ENCODE measurements at places on chromosomes 13 and 19.

- DNase-seq = no peak
Observed at GRCh38 chr19:11399667-11400066, 15.6 kb upstream of the EPOR start.

- DNase-seq = no peak
Observed at GRCh38 chr19:11458236-11458900, 22.5 kb downstream of the ELAVL3 start.

GRCh38 chr19:3316132-3316648, 50.2 kb upstream of the NFIC start:
- DNase-seq = no peak

- no peak for DNase-seq
Observed at GRCh38 chr13:50732712-50733111, 110.8 kb downstream of the DLEU7 start.

- DNase-seq = no peak
Observed at GRCh38 chr13:73850104-73850873, 283.9 kb downstream of the KLF12 start.

GRCh38 chr19:45814166-45814780, 835 bp downstream of the RSPH6A start:
- no peak for DNase-seq

GRCh38 chr13:80436571-80437169, 95.7 kb upstream of the SPRY2 start:
- no peak for DNase-seq

GRCh38 chr13:42631181-42631580, 57.2 kb downstream of the TNFSF11 start:
- DNase-seq = no peak

GRCh38 chr19:45952686-45953505, 20.8 kb downstream of the NOVA2 start:
- peak; percentile 20 for DNase-seq

- no peak for DNase-seq
Observed at GRCh38 chr19:39768786-39769185, 9.9 kb upstream of the LEUTX start.

DNA sequence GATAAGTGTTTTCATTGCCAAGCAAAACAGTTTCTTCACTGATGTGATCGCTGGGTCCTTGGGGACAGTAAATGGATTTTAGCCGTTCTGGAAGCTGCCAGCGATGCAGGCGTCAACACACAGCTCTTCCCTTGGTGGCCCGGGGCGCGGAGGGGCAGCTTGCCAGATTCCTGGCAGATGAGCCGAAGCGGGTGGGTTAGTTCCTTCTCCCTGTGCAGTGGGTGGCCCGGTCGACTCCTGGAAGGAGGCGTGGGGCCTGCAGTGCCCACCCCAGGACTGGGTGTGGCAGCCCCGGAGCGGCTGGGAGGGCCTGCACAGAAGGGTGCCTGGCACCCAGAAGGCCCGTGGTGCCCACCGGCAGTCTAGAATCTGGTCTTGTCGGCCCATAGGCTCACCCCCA, 69.0 kb downstream of the KDM4B start:
- no peak for DNase-seq

GRCh38 chr13:52348071-52348470, 57.9 kb downstream of the THSD1 start:
- DNase-seq = no peak

- DNase-seq = no peak
Observed at GRCh38 chr13:113378825-113379224, 14.9 kb upstream of the GRTP1 start.

DNA sequence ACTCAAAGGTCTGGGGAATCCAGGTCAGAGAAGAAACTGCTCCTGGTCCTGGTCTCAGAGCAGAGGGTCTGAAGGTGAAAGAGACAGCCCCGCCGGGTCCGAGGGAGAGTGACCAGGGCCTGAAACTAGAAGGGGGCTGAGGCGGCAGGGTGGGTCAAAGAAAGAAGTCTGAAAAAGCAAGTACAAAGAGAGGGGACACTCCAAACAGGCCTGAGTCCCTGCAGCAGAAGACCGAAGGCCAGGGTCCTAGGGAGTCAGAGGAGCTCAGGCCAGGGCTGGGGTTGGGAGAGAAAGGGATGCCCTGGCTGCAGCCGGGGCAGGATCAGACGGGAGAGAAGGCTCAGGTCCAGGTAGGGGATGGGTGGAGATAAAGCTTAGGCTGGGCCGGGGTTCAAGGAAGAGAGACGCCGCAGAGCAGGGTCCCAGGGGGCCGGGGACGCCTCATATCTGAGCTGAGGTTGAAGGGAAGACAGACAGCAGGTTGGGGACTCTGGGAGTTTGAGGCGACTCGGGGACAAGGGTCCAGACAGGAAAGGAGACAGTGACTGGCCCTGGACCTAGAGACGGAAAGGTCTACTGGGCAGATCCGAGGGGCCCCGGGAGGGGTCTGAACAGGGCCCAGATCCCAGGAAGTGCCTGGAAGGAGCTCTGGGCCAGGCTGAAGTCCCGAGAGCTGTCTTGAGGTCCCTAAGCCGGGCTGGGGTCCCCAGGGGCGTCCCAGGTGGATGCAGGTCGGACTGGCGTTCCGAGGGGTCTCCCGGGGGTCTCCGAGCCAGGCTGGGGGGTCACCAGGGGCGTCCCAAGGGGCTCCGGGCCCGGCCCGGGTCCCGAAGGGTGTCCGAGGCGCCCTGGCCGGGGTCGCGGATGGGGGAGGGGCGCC, 795 bp downstream of the MLLT1 start:
- no peak for DNase-seq

- no peak for DNase-seq
Observed at GRCh38 chr19:29256516-29256915, 43.6 kb upstream of the UQCRFS1 start.

- peak; percentile 60 for DNase-seq
Observed at GRCh38 chr19:4831304-4831978, at the start of gene TICAM1. TSS of gene TICAM1 (minus strand) at chr19:4831712. CDS start at chr19:4818377, 13,335 bp downstream.

- DNase-seq = peak; percentile 91
Observed at GRCh38 chr19:21835810-21836444, at the start of gene ZNF43. TSS of gene ZNF43 (minus strand) at chr19:21836182. CDS start at chr19:21836038, 144 bp downstream.

DNA sequence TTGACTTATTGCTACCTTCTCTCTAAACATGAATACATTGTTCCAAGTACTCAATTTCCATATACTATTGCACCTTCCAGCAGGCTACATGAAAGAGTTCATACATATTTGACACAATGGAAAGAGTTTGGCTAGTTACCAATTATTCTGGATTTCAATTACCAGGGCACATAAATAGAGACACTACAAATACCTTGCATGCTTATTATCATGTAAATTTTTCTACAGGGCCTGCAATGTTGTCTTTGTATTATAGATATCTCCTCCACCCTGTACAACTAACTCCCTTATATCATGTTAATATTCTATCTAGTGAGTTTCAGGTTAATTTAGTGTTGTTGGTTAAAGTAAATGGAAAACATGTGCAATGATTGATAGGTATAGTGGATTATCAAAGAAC, 540.7 kb upstream of the SLITRK5 start:
- DNase-seq = no peak

- no peak for DNase-seq
Observed at GRCh38 chr19:4503132-4503824, 15.0 kb downstream of the PLIN4 start.

DNA sequence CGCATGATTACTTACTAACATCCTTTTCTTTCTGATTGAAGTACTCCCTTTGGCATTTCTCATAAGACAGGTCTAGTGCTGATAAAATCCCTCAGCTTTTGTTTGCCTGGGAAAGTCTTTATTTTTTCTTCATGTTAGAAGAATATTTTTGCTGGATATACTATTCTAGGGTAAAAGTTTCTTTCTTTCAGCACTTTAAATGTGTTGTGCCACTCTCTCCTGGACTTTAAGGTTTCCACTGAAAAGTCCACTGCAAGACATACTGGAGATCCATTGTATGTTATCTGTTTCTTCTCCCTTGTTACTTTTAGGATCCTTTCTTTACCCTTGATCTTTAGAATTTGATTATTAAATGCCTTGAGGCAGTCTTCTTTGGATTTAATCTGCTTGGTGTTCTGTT, 796.7 kb downstream of the UQCRFS1 start:
- DNase-seq = no peak

GRCh38 chr19:23378948-23379347, 16.3 kb downstream of the ZNF91 start:
- DNase-seq = no peak

DNA sequence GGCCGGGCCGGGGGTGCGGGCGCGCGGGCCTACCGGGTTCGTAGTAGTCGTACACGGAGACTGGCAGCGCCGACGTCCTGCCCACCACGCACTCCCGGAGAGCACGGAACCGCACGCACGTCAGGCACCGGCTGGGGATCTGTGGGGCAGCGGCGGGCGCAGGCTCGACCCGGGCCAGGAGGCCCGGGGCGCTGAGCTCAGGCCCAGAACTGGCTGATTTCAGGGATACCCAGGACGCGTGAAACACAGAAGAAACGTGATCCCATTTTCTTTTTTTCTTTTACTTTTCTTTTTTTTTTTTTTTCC, 9.0 kb downstream of the F2RL3 start:
- DNase-seq = no peak

DNA sequence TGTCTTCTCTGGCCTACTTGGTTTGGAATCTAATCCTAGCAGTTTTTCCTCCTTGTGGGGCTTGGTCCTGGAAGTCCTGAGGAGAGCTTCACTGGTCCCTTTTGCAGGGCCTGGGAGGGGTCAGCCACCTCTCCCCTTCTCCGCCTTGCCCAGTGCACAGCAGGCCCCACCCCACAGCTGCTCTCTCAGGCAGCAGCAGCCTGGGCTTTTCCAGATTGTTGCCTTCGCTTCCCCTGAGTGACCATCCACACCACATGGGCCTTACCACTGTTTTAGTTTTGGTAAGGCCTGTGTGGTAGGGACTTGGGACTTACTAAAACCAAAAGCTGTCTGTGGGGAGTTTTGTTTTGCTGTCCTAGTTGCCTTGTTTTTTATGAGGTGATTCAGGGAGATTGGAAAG, 11.5 kb downstream of the MPHOSPH8 start:
- DNase-seq = no peak

- DNase-seq = no peak
Observed at GRCh38 chr13:24659239-24659638, 21.0 kb upstream of the ATP12A start.

- DNase-seq = no peak
Observed at GRCh38 chr13:107901996-107902562, 313.3 kb downstream of the LIG4 start.

DNA sequence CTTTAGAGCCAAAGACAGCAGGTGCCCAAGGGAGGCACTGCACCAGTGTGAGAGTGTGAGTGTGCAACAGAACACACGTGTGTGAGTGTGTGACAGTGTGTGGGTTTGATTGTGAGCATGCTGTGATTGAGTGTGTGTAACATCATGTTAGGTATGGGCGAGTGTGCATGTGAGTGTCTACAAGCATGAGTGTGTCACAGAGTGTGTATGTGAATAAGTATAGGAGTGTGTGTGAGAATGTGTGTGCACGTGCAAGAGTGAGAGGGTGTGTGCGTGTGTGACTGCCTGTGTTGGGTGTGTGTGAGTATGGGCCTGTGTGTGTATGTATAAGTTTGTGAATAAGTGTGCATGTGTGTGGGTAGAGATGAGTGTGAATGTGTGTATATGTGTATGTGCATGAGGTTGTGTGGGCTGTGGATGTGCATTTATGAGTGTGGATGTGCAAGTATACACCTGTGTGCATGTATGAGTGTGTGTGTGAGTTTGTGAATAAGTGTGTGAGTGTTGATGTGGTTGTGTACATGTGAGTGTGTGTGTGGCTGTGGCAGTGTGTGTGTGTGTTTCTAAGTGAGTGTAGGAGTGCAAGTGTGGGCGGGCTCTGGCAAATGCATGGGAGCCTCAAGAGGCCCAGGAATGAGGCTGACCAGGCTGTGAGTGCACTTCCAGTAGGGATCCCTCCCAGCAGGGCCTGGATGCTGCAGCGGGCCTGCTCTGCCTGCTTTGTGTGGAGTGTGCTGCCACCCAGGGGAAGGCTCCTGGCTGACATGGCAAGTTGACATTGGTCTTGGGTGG, 198.4 kb downstream of the COL4A1 start:
- DNase-seq = no peak

DNA sequence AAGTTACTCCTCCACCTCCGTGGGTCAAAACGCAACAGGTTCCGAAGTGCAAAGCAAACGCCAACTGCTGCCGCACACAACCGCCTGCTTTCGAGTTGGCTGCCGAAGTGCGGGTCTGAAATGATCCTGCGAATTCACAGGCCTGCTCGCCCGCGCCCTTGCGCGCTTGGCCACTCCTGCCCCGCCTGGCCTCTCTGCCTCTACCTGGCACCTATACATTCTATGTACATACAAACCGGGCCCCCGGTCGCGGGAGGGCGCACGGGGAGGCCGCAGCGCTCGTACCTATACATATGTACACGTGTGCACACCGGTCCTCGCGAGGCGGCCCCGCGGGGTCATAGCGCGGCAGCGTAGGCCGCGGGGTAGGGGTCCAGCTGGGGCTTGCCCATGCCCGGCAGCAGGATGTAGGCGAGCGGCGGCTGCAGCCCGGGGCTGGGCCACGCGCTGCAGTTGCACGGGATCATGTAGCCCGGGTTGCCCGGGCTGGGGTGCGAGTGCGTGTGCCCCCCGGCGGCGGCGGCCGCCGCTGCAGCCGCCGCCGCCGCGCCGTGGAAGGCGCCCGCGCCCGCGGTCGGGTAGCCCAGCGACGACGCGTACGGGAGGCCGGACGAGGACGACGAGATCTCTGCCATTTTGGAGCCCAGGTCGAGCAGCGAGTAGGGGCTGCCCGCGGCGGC, 1.3 kb downstream of the SOX21 start:
- no peak for DNase-seq

DNA sequence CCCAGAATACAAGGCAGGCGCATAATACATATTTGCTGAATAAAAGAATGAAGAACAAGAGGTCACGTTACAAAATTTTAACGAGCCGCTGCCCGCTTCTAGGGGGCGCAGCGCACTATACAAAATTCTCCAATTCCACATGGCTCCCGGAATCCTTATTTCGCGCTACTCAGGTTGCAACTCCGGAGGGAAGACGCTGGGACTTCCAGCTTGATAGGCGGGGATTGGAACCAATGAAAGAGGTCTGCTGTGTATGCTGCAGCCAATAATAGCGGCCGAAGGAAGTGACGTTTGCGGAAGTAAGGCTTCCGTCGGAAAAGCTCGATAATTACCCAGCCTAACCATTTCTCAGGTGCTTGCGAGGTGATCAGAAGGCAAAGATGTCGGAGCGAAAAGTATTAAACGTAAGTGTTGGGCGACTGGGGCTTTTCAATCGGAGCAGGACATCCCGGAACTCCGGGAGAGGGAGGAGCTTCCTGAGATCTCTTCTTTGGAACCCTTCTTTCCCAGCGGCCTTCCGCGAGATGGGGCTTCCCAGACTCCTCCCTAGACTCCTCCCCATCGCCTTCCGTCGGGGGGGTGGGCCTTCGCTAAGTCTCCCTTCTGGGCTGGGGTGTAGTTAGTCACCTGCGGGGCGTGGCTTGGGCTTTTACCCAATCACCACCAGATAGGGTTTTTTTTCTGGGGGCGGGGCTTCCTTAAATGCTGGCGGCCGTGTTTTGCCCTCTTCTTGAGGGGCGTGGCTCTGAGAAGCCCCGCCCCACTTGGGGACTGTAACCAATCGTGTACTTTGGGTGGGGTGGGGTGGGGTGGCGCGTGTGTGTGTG, at the start of gene YJU2:
TSS of gene YJU2 (plus strand) at position 314 of the 827 bp plus-strand sequence. CDS start at position 381, 67 bp downstream.
- peak; percentile 98 for DNase-seq

GRCh38 chr13:43150369-43151207, 127.2 kb downstream of the DNAJC15 start:
- no peak for DNase-seq
